ENCODE measurements at places on chromosomes 11 and 22.

GRCh38 chr11:13073119-13073981, 64.2 kb downstream of the RASSF10 start:
- DNase-seq, result peak; percentile 72

- no peak for DNase-seq
These were observed 49.8 kb downstream of the FEZ1 start for GRCh38 chr11:125446279-125446678.

- no peak for DNase-seq
These were observed at the start of gene MUC5AC for GRCh38 chr11:1157645-1158591. TSS of gene MUC5AC (plus strand) at chr11:1157953. CDS start at chr11:1158000, 47 bp downstream.

GRCh38 chr11:19053909-19054308, 6.6 kb downstream of the MRGPRX2 start:
- no peak for DNase-seq

- no peak for DNase-seq
These were observed 790.5 kb upstream of the LRRC4C start for GRCh38 chr11:42249956-42250355.

GRCh38 chr22:20036084-20036482, 15.2 kb downstream of the TANGO2 start:
- DNase-seq, result no peak

GRCh38 chr11:61963016-61963281, 4.5 kb downstream of the FTH1 start:
- no peak for DNase-seq

GRCh38 chr11:86596861-86597586, 75.4 kb downstream of the ME3 start:
- DNase-seq, result no peak

DNA sequence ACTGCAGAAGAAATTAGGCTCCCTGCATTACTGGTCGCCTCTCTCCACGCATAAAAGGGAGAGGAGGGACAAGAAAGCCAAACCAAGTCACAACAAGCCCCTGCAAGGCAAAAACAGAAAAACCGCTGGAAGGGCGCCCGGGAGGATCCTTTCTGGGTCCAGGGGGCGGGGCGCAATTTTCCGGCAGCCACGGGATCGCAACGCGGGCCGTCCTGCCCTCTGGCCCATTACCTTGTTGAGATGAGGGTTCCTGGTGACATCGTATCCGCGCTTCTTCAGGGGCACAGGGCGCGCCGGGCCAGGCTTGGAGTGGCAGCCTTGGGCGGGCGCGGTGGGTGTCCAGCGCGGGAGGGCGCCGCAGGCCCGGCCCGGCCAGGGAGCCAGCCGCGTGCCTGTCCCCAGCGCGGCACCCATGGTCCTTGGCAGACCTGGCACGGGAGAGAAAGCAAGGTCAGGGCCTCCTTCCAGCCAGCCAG, 847 bp downstream of the ME3 start:
- DNase-seq, result no peak

- no peak for DNase-seq
These were observed 51.0 kb upstream of the CARS1 start for GRCh38 chr11:3108183-3108721.

- DNase-seq, result no peak
These were observed 725 bp downstream of the KDM2A start for GRCh38 chr11:67119585-67120391.

GRCh38 chr11:32630844-32631243, 47.2 kb downstream of the EIF3M start:
- no peak for DNase-seq

DNA sequence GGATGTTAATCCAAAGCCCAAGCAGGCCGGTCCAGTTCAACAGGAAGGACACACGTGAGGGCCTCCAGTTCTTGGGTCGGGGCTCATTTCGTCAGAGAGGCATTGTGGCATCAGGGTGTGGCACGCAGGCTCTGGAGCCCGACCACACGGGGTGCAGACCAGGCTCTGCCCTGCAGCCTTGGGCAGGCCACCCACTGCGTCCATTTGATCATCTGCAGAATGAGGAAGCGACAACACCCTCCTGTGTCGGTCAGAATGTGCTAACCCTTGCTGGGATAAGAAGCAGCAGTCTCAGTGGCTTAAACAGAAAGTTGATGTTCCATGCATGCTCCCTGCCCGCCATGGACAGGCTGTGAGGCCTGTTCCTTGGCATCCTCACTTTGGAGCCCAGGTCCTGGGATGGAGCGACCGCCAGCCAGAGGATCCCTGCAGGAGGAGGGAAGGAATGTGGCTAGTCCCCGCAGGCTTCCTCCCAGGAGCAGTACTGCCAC, 10.8 kb downstream of the RIBC2 start:
- no peak for DNase-seq

- no peak for DNase-seq
These were observed 117.7 kb downstream of the PTPRJ start for GRCh38 chr11:48098024-48098423.

DNA sequence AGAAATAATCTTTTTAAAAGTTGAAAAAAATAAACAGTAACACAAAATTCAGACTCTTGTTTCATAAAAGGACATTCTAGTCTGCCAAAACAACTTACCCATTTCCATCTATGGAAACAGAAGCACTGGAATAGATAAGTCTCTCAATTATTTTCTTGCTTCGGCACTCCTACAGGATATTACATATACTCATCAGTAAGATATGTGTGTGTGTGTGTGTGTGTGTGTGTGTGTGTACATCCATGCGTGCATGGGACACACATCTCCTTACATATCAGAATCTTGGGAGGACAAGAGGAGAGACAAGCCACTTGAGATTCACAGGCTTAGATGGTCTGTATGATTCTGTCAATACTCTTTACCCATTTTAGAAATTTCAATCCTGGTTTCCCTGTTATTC, 144.6 kb downstream of the ATG16L2 start:
- no peak for DNase-seq

- no peak for DNase-seq
These were observed 72.9 kb downstream of the TMEM135 start for GRCh38 chr11:87110443-87111131.

GRCh38 chr22:29300467-29300806, 6.0 kb upstream of the GAS2L1 start:
- no peak for DNase-seq

DNA sequence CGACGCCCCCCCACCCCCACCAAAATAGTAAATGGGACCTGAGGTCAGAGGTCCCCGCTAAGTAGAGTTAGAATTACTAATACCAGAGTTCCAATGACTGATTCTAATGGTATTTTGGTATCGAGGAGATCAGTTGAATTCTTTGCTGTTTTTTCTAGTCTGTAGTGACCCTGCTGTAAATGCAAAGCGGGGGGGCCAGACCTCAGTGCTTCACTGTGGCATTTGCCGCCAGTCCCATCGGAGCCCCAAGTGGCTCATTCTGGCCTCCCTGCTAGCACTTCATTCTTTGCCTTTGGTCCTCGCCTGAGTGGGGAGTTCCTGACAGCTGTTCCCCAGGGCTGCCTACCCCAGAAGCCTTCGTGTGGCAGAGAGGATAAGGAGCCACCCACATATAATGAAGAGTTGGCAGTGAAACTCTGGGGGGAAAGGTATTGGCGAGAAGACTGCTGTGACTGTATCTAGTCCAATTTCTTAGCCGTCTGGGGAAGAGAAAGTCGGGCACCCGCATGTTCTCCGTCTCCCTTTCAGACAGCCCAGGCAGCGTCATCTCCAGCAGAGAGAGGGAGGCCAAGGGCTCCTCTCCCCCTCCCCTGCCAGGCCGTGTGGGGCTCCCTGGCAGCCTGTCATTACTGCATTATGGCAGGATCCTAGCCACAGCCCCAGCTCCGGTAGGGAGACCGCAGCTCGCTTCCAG, 19.4 kb upstream of the CABP7 start:
- no peak for DNase-seq

DNA sequence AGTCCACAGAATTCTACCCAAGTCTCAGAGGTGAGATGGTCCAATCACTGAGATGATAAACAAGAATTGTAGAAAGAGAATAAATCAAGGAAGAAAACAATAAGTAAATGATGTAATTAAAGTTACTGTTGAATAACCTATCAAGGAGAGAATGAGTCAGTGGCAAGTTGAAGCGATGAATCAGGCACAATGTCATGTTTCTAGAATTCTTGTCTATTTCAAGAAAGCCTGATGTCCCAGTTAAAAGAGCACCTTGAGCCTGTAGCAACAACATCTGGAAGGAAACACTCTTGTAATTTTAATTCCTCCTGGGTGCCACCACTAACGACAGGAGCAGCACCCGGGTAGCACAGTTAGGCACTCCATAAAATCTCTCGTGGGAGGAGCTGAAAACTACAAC, 67.9 kb upstream of the SLC35C1 start:
- no peak for DNase-seq

- DNase-seq, result no peak
These were observed 103.7 kb upstream of the CLMP start for GRCh38 chr11:123298488-123299447.

DNA sequence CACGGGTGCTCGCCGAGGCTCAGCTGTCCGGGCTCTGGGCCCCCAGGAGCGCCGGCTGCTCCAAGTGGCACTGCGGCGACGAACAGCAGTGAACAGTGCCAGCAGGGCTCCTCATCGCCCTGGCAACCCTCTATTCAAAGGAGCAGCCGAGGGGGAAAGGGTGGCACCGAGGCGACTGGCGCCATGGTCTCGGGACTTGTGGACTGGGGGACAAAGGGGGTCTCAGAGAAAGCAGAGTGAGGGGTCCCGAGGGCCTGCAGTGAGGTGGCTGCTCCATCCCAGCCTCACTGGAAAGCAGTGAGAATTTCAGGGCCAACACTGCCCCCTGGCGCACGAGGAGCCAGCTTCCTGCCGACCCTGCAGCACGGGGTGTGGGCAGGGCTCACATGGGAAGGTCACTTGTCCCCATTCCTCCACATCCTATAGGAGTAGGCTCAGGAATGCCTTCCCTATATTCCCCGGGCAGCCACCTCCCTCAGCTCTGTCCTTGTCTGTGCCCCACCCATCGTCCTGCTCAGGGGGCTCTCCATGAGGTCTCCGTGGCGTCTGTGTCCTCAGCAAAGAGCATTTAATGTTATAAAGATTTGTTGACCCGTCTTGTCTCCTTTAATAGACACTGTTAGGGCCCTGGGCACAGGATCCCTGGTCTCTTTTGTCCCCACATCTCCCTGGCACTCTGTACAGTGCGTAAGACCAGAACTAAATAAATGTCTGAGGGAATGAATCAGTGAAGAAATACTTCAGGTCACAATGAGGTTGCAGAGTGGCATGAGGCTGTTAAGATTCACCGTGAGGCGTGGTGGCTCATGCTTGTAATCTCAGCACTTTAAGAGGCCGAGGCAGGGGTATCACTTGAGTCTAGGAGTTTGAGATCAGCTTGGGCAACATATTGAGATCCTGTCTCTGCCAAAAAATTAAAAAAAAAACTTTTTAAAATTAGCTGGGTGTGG, 26.4 kb downstream of the LRFN4 start:
- DNase-seq, result peak; percentile 34

GRCh38 chr11:44725757-44726282, 942 bp upstream of the TSPAN18 start:
- no peak for DNase-seq

GRCh38 chr11:65862191-65862735, 2.0 kb downstream of the MUS81 start:
- no peak for DNase-seq

DNA sequence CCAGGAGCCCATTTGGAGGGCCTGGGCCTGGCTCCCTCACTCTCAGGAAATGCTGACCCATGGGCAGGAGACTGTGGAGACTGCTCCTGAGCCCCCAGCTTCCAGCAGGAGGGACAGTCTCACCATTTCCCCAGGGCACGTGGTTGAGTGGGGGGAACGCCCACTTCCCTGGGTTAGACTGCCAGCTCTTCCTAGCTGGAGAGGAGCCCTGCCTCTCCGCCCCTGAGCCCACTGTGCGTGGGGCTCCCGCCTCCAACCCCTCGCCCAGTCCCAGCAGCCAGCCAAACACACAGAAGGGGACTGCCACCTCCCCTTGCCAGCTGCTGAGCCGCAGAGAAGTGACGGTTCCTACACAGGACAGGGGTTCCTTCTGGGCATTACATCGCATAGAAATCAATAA, 37.1 kb downstream of the CDKN1C start:
- DNase-seq, result no peak

DNA sequence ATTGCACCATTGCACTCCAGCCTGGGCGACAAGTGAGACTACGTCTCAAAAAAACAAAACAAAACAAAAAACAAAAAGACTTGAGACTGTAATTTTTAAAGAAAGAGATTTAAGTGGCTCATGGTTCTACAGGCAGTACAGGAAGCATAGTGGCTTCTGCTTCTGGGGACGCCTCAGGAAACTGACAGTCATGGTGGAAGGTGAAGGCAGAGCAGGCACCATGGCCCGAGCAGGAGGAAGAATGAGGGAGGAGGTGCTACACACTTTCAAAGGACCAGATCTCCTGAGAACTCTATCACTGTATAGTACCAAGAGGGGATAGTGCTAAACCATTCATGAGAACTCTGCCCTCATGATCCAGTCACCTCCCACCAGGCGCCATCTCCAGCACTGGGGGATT, 52.0 kb downstream of the CBL start:
- no peak for DNase-seq

DNA sequence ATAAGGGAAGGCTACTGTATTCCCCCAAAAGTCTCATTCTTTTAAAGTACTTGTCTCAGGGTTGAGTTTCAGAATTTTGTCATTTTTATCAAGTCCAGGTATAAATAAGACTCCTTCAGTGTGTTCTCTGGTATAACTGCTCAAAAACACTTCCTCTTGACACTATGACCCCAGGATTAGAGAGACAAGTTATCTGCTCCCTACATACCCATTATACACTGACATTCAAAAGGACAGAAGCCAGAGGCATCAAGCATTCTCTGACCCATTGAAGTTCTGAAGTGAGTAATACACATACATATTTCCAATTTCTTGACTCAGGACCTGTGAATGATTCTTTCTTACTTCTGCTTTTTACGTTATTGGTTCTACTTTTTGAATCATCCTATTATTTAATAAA, 447.8 kb upstream of the CNTN5 start:
- DNase-seq, result no peak

GRCh38 chr22:38272373-38273134, at the start of gene TMEM184B:
TSS of gene TMEM184B (minus strand) at chr22:38273010. CDS start at chr22:38247961, 25,049 bp downstream.
- DNase-seq, result peak; percentile 53

GRCh38 chr11:3181725-3182461, 16.8 kb upstream of the OSBPL5 start:
- DNase-seq, result no peak

- DNase-seq, result no peak
These were observed 10.2 kb downstream of the B4GALNT4 start for GRCh38 chr11:379205-380094.

DNA sequence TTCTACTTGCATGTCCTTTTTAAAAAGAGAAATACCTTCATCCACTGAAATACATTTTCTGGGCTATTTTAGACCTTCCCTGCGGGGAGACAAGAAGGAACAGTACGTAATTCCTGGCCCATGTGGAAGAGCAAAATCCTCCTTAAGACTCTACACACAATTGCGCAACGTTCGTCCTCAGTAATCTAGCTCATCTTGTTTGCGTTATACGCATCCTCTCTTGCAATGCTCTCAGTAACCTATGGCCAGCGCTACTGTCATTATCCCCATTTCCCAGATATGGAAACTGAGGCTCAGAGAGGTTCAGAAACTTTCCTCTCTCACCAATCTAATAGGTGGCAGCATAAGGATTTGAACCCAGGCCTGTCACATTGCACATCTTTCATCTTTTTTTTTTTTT, 54.6 kb downstream of the RPUSD4 start:
- no peak for DNase-seq
